NCI-H2081 treated with DMSO at 0.1 percent for 48 hours (cell line): ENCODE measurements at places on chromosomes 7 and 10.

GRCh38 chr7:107212725-107213124, 43.9 kb downstream of the HBP1 start:
- no peak for DNase-seq

DNA sequence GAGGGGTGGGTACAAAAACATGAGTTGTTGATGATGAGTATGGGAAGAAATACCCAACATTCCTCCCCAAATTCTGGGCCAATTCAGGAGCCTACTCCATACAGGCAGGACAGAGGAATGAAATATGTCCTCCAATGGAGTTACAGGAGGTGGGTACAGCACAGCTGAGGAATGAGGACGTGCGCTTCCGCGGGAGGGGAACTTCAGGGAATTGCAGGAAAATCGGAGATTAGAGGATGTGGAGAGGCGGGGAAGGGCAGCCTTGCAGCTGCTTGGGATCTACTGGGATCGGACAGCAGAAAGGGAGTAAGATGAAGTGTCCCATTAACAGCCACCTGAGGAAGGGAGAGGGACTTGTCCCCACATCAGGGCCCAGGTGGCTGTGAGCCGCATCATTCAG, 50.2 kb downstream of the PDIA4 start:
- no peak for DNase-seq

GRCh38 chr10:4656576-4657194, 169.3 kb upstream of the AKR1E2 start:
- no peak for DNase-seq

DNA sequence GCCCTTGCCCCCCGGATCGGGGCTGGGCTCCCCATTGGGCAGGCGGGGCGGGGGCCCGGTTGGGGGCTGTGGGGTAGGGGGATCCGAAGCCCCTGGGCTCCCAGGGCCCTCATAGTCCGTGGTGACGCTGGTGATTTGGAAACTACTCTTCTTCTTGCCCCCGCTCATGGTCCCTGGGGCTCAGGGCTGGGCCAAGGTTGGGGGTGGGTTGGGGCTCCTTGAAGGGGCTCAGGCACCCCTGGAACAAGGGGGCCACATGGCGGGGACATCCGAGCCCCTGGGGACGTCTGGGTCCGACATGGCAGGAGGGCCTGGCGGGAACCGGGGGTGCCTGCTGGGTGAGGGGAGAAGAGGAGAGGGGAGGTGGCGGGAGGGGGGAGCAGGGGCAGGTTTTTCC, 1.1 kb downstream of the TSC22D4 start:
- DNase-seq, result no peak
